Left ventricle myocardium inferior (tissue), 1 donor: ENCODE measurements at places on chromosomes 3 and 15. TPM values are rescaled to one million over a fixed set of nuclear protein-coding genes. Genes with fewer than 3 reads are reported as not detected.

DNA sequence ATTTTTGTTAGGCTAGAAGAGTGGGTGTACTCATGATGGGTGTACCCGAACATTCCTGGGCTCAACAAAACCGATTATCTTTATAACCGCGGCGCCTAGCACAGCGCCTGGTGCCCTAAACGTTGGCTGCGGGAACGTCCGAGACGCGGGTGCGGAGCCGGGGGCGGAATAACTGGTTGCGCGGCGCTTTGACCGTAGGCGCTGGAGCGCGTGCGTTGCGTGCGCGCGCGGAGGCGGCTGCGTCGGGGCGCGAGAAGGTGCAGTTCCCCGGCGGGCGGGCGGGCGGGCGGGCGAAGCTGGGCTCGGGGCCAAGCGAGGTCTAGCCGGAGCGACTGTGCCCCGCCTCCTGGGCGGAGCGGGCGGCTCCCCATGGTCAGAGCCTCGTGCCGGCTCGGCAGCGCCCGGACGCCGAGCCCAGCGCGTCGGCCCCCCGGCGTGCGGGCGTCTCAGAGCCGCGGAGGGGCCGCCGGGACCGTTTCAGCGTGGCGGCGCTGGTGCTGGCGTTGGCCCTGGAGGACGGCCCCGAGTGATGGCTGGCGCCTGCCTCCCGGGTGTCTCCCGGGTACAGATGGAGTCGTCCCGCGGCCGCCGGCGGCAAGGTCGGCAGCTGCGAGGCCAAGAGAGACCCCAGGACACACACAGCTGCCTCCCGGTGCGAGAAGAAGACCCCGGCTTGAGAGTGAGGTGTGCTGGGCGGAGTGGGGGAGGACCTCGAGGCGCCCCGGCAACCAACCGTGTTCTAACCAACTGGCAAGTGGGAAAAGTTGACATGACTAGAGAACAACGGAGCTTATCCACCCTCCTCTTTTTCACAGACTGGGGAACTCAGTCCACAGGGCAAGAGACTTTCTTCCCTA, at the start of gene PLAAT1:
Gene PLAAT1 (plus strand): TSS at position 373 of the 857 bp plus-strand sequence. CDS start 14,429 bp downstream, outside the sequence.
- DNase-seq: peak; percentile 71

GOLGA8T gene
- total RNA-seq: 0.47 TPM

DNA sequence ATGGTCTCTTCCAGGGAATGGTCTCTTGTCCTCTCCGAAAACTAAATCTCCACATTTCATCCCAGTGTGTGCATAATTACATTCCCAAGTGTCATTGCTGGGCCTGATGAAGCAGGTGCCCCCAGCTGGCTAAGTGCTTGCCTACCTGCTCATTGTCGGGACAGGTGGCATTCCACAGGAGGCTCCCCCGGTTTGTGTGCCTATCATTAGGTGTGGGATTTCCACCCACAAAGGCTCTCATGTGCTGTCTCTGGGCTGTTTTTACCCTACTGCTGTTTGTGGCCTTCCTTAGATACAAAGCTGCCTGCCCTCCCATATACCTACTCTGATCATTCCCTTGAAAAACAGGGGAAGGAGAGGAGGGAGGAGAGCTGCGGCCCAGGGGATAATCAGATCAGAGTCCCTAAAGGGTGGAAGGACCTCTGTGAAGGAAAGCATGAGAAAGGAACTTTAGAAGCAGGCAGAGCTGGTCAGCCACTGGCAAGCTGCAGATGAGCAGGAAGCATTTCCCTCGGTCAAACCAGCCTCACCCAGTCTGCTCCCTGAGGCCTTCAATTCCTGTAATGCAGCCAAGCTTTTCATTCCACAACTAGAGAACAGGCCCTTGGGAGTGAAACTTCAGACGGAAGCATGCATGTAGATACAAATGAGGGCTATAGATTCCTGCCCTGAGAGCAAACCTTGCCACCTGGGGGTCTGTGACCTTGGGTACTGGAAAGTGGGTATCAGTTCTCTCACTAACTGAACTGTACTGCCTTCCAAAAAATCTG, 60.7 kb upstream of the HEG1 start:
- DNase-seq: no peak

ARNT2 gene
- 3.6 TPM for total RNA-seq

- no peak for DNase-seq
Measured at GRCh38 chr3:149891621-149892020, 78.6 kb downstream of the RNF13 start.

ZNF639 gene
- total RNA-seq: 28.8 TPM

- DNase-seq: no peak
Measured at GRCh38 chr3:174303907-174304560, 555.1 kb upstream of the NAALADL2 start.

- DNase-seq: no peak
Measured at GRCh38 chr3:146067048-146067447, 93.9 kb downstream of the PLOD2 start.

CLDN1 gene
- total RNA-seq: 0.08 TPM

GOLGA6B gene
- not detected for total RNA-seq

- DNase-seq: no peak
Measured at GRCh38 chr3:119557877-119558269, 1.5 kb downstream of the CD80 start.

SMAD3 gene
- 18.8 TPM for total RNA-seq

- no peak for DNase-seq
Measured at GRCh38 chr15:58762731-58763130, 8.4 kb upstream of the MINDY2 start.

ERICH6 gene
- total RNA-seq: 0.55 TPM

CLSTN2 gene
- 7.0 TPM for total RNA-seq

DNA sequence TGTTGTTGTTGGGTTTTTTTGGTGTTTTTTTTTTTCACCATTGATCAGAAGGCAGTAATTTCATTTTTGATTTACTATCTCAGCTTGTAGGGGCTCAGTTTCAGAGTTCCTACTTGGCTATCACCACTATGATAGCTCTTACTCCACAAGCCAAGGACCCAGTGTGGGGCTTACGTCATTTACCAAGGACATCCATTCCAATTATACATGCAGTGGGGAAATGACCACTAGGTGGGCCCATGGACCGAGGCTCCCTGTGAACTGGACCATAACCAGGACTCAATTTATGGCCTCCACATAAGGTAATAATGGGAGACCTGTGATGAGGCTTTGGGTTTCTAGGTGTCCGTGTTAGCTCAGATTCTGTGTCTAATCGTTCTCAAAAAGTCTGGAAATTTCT, 67.5 kb upstream of the CACNA1D start:
- no peak for DNase-seq

DNA sequence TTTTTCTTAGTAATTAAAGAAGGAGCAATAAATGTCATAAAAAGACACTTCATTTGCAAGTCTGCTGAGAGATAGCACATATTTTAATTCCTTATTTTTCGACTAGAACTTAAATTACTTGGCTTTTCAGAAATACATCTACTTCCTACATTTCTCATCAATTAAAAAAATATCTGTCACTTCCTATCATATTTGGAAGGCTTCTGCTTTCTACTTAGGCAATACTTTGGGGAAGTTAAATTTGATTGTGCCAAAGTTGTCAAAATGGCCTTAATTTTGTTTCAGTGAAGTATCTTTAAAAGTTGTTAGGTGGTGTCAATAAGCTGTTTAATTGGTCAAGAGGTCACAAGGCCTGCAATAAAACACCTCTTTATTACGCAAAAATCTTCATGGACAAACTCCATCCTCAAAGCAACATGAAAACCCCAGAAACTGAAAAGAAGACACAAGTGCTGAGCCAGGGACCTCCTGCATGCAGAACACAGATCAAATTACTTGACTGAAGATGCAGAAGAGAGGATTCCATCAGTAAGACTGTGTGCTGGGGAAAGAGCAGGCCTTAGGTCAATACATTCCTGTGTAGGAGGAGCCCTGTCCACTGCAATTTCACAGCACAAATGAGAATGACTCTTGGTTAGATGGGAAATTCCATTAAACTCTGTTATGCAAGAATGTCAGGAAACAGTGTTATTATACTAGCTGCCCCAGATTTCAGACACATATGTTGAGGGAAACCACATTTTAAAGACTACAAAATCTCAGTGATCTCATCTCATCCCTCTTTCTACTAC, 48.0 kb upstream of the FSTL1 start:
- DNase-seq: no peak

DNA sequence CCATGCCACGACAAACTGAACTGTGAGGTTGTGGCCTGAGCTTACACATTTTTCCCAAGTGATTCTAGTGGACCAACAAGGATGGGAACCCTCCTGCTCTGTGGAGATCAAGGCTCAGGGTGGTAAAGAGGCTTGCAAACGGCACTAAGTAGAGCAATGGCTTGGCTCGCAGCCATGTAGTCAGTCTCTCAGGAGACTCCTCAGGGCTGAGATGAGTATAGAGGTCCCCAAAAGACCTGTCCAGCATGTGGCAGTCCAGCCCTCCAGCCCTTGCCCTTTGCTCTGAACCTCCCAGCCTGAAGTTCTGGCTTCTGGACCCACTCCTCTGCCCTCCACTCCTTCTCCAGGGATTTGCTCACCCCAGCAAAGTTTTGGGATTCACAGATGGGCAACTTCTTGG, 8.3 kb upstream of the CAMP start:
- DNase-seq: peak; percentile 51

ACAN gene
- total RNA-seq: not detected

GRCh38 chr3:108297647-108298046, 1.3 kb downstream of the HHLA2 start:
- peak; percentile 33 for DNase-seq

- no peak for DNase-seq
Measured at GRCh38 chr15:31806106-31806505, 224.2 kb upstream of the CHRNA7 start.

- no peak for DNase-seq
Measured at GRCh38 chr3:197295871-197296270, 2.5 kb downstream of the DLG1 start.

RBPMS2 gene
- 276 TPM for total RNA-seq

DNA sequence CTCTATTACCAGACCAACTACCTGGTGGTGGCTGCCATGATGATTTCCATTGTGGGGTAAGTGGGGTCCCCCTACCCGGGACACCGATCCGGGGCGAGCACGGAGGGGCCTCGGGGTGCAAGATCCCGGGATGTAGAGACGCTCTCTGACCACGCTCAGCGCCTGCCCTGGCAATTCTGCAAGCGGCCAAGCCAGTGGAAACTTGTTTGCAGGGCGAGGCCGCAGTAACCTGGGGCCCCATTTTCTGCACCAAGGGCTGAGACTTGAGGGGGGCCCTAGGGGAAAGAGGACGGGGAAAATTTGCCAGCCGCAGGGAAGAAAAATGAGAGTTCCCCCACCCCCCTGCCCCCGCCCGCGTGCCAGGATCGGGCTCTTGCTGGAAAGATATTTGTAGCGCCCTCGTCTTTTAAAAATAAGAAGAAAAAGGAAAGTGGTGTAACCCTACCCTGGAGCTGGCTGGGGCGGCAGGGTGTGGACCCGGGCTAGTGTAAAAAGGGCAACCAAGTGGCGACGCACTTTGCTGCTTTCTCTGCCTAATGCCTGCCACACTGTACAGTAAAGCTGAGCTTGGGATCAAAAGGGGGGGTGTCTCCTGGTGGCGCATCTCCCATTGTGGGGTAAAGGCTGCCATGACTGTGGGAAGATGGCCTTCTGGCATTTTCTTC, 563 bp downstream of the ARL6IP5 start:
- DNase-seq: peak; percentile 50

GRCh38 chr3:129911261-129911861, 17.9 kb upstream of the TMCC1 start:
- no peak for DNase-seq

SUSD5 gene
- total RNA-seq: 0.80 TPM

- DNase-seq: no peak
Measured at GRCh38 chr3:17580901-17581300, 161.5 kb downstream of the TBC1D5 start.

DNA sequence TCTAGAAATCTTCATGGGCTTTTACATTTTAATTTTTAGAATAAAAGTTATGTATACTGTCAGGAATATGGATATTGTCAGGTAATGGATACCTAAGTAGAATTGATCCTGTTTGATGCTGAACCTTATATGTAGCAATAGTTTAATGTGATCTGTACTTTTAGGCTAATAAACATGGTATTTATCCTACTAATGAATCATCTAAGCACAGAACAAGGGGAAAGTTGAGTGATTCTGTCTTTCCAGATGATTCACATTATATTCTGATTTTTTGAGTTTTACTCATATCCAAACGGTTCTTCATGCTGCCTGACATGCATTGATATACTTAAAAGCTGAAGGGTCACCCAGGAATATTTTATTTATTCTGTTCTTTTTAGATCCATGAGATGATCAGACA, 34.5 kb downstream of the FANCI start:
- no peak for DNase-seq

GRCh38 chr15:43948691-43949325, 122.0 kb downstream of the WDR76 start:
- no peak for DNase-seq

DNA sequence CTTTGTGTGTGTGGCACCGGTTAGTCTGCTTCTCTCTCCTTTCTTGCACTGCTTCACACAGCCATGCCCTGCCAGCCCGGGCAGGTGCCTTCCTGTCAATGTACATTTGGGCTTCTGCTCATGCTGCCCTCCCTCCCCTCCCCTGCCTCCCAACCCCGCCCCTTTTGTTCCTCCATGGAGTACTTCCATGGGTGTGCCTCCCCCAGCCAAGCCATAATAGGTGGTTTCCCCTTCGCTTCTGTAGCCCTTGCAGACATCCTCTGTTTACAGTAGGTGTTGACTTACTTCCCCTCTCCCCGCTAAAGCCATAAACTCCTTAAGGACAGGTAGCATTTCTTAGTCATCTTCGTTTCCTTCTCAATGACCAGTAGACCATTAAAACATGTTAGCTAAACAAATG, 31.8 kb upstream of the CRTC3 start:
- no peak for DNase-seq

- peak; percentile 54 for DNase-seq
Measured at GRCh38 chr15:98650417-98651035, 2.2 kb downstream of the IGF1R start.

DNA sequence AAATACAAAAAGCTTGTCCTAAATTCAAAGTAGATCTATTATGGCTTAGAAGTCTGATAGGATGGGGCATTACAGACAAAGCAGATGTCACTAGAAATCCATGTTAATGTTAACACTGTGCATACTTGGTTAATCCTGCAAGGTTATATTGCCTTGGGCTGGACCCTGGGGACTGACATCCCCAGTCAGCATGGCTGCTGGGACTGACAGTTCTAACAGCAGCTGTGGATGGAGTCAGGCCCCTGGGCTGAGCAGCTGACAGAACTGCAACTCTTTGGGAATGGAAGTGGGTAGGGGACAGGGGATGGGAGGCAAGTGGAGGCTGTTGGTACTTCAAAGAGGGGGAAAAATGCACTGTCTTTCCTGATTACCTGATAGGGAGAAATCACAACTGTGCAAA, 7.5 kb downstream of the P2RY1 start:
- DNase-seq: no peak

GRCh38 chr3:196670339-196670738, 30.8 kb downstream of the NRROS start:
- DNase-seq: no peak

GRCh38 chr3:132317229-132317948, at the start of gene ACP3:
Gene ACP3, plus strand, starts transcription at chr3:132317407. Its CDS starts 50 bp downstream, at chr3:132317457.
- DNase-seq: peak; percentile 51

DNA sequence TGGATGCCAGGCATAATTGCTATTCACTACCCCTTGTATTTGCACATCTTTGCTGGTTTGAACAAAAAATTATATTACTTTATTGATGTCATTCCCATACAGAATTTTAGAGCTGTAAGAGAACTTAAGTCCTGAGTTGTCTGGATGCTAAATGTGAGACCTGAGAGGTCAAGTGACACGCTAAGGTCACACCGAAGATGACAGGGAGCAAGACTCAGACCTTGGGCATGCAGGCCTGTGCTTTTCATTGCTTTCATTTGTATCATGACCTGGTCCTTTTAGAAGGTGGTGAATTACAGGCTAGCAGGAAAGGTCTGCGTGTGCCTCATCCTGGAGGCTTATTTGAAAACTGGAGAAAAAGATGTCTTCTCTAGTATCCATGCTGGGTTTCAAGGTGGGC, 312.0 kb upstream of the RASGRP1 start:
- DNase-seq: no peak

PTPN9 gene
- 7.1 TPM for total RNA-seq
